ENCODE measurements at places on chromosomes 3 and 15. TPM values are rescaled to one million over a fixed set of nuclear protein-coding genes. Genes with fewer than 3 reads are reported as not detected.

CYP1A1 gene
- total RNA-seq: not detected

COL7A1 gene
- 7.2 TPM for total RNA-seq

LCTL gene
- total RNA-seq: 0.26 TPM

- no peaks in the 10 kb centered on the region for H3K4me1 ChIP-seq
- no peak for DNase-seq
- no peaks in the 10 kb centered on the region for H3K27me3 ChIP-seq
- no peak overlapping the region for H3K4me3 ChIP-seq
- H3K36me3 ChIP-seq: no peaks in the 10 kb centered on the region
Observed at GRCh38 chr3:179503640-179504039, 52.4 kb upstream of the GNB4 start.

RFT1 gene
- total RNA-seq: 24.3 TPM

ACTC1 gene
- total RNA-seq: 4.5 TPM

DNA sequence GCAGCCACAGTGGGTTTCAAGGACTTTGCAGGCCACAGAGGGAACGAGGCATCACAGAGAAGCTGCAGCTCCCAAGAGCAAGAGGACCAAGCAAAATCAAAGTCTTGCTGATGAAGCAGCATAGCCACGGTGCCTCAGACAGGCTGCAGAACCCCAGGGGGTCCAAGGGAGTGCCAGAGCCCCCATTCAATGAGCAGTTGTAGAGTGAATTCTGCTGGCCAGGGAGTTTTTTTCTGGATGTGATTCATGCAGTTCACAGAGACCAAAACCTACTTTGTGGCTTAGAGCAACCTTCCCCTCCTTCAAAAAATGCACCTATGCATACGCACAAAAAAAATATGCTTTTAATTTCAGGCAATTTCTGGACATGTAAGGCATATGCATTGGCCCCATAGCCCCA lies 409.0 kb downstream of the VPS13C start:
- H3K36me3 ChIP-seq: no peaks in the 10 kb centered on the region
- no peaks in the 10 kb centered on the region for H3K27me3 ChIP-seq
- H3K27ac ChIP-seq: no peak overlapping the region
- no peaks in the 10 kb centered on the region for H3K4me1 ChIP-seq
- peak; percentile 16 for DNase-seq

LMAN1L gene
- total RNA-seq: 0.39 TPM

DNA sequence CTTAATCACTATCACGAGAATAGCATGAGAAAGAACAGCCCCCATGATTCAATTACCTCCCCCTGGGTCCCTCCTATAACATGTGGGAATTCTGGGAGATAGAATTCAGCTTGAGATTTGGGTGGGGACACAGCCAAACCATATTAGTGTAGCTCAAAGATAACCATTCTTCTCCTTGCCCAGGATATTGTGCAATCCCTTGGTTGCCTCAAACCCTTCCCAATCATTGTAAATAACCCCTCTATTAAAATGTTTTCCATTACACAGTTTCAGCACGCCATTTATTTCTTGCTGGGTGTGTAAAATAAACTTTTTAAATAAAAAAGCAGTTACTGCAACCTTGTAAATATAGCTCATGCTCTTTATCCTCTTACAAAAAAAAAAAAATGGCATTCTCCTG lies 47.7 kb downstream of the ZNF385D start:
- no peak overlapping the region for H3K27ac ChIP-seq
- H3K36me3 ChIP-seq: no peaks in the 10 kb centered on the region
- no peaks in the 10 kb centered on the region for H3K4me1 ChIP-seq
- H3K27me3 ChIP-seq: no peaks in the 10 kb centered on the region

DNA sequence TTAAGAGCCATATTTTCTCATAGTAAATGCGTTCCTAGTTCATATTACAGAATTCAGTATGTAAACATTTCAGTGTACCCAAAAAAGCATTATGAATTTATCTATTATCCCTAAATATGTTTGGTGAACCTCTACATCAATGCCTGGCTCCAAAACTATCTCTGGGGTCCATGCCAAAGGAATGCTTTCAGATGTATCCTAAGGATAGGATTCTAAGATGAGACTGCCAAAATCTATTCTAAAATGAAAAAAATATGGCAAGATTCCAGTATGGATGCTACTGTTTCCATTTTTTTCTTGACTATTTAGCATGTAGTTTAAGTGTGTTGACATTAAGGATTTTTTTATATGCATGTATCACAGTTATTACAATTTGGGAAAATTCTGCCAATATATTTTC lies 18.8 kb downstream of the EIF5A2 start:
- DNase-seq: no peak
- no peaks in the 10 kb centered on the region for H3K4me1 ChIP-seq
- H3K36me3 ChIP-seq: no peaks in the 10 kb centered on the region
- H3K27me3 ChIP-seq: no peaks in the 10 kb centered on the region

- H3K36me3 ChIP-seq: no peaks in the 10 kb centered on the region
- H3K4me3 ChIP-seq: no peak overlapping the region
- no peaks in the 10 kb centered on the region for H3K27me3 ChIP-seq
- no peak overlapping the region for H3K27ac ChIP-seq
- no peaks in the 10 kb centered on the region for H3K4me1 ChIP-seq
- DNase-seq: no peak
Observed at GRCh38 chr15:58543664-58544335, 112.0 kb downstream of the LIPC start.

DNA sequence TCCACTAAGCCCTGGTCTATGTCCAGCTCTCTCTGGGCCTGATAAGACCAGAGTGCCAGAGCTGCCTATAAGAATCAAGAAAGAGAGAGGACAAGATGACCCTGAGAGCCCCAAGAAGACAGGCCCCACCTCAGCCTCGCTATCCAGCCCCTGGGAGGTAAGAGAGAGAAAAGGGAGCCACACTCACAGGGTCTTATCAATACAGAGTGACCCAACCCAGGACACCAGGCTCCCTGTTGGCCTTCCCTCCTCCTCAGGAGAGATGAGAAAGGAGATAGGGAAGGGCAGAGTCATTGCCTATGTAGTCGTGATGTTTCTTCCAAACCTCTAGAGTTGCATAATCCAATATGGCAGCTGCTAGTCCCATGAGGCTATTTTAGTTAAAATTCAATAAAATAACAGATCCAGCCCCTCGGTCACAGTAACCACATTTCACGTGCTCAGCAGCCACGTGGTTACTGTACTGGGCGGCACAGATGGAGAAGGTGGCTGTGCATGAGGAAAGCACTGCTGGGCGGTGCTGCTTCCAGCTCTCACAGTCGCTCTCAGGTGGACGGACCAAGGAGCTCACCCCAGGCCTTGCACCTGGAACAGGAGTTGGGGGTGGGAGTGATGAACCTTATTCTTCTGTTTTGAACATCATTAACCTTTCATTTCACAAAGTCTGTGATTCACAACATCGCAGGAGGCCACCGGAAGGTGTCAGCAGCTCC lies 525.8 kb downstream of the SHQ1 start:
- no peaks in the 10 kb centered on the region for H3K36me3 ChIP-seq
- H3K4me1 ChIP-seq: no peaks in the 10 kb centered on the region
- no peak for DNase-seq
- no peaks in the 10 kb centered on the region for H3K27me3 ChIP-seq

GRCh38 chr3:53677413-53677812 lies 168.8 kb downstream of the CHDH start:
- H3K36me3 ChIP-seq: no peaks in the 10 kb centered on the region
- peaks cover 4% of the 10 kb centered on the region for H3K4me1 ChIP-seq
- peaks cover 23% of the 10 kb centered on the region for H3K27me3 ChIP-seq
- DNase-seq: no peak
- H3K27ac ChIP-seq: no peak overlapping the region

- DNase-seq: no peak
- peaks cover 12% of the 10 kb centered on the region for H3K27me3 ChIP-seq
- H3K4me1 ChIP-seq: peaks cover 4% of the 10 kb centered on the region
- no peak overlapping the region for H3K4me3 ChIP-seq
- H3K36me3 ChIP-seq: no peaks in the 10 kb centered on the region
- H3K27ac ChIP-seq: no peak overlapping the region
Observed at GRCh38 chr3:196524527-196524926, 9.4 kb upstream of the SMCO1 start.

SLC24A5 gene
- 6.5 TPM for total RNA-seq

GRCh38 chr15:25971053-25971452 lies 107.9 kb upstream of the ATP10A start:
- H3K27me3 ChIP-seq: no peaks in the 10 kb centered on the region
- H3K4me1 ChIP-seq: no peaks in the 10 kb centered on the region
- no peak overlapping the region for H3K27ac ChIP-seq
- H3K4me3 ChIP-seq: no peak overlapping the region
- DNase-seq: no peak

DNA sequence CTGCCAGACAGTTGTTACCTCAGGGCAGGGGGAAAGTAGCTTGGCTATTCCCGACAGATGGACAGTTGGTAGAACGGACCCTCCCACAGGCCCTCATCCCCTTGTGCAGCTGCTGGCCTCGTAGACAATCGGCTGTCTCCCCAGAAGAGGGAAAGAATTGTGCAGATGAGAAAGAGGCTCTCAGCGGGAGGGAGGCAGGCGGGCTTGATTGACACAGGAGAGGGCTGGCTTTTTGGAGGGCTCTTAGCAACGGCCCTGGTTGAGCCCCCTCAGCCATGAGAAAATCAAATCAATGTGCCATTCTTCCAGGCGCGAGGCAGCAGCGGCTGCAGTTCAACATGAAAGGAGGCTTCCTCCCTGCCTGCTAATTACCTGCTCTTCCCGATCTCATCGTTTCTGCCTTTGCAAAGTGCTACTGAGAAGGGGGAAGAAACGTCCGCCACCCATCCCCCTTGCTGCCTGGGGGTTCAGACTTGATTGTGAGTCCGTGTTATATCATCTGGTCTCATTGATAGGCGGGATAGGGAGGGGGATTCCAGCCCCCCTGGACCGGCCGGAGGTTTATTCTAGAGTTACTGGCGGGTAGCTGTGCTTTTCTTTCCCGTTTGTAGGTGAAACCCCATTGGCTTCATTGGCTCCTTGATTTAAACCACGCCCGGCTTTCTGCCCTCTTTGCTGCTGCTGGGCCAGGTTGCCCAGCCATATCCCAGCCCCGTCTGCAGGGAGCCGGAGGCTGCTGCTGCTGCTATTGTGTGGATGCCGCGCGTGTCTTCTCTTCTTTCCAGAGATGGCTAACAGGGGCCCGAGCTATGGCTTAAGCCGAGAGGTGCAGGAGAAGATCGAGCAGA lies at the start of gene TAGLN3:
Gene TAGLN3 (plus strand): TSS at position 287 of the 848 bp plus-strand sequence. CDS start 501 bp downstream, at position 788.
- peak within 1 kb of the TSS; percentile 22 for H3K4me3 ChIP-seq
- H3K36me3 ChIP-seq: no peaks in the 10 kb centered on the region
- DNase-seq: no peak
- H3K27ac ChIP-seq: no peak within 1 kb of the TSS

DNA sequence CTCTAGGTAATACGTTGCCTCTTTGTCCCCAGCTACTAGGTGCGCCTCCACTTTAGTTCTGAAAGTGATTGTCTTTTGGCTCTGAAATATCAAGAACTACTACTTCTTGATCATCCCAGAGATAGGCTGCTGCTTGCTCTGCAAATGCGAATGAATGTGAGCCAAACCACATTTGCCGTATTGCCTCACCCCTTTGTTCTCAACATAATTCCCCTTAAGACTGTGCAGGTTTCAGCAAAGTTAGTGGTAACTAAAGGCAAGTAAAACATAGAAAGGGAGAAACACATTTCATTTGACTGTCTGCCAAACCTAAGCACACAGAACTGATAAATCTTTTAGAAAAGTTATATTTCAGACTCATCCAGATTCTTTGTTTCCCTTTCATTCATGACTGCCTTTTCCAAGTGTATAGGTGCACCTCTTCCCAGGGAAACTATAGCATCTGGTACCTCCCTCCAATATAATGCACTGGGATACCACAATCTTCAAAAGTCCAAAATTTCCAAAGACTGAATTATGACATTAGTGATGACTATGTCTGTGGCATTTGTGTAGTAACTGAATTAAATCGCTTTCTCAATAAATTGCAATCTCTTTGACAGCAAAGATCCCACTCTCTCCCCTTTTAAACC lies 720.6 kb upstream of the CBLB start:
- no peak overlapping the region for H3K4me3 ChIP-seq
- H3K27ac ChIP-seq: no peak overlapping the region
- H3K27me3 ChIP-seq: no peaks in the 10 kb centered on the region
- no peak for DNase-seq

CNTN6 gene
- total RNA-seq: 3.0 TPM

CCDC80 gene
- total RNA-seq: 154 TPM

DNA sequence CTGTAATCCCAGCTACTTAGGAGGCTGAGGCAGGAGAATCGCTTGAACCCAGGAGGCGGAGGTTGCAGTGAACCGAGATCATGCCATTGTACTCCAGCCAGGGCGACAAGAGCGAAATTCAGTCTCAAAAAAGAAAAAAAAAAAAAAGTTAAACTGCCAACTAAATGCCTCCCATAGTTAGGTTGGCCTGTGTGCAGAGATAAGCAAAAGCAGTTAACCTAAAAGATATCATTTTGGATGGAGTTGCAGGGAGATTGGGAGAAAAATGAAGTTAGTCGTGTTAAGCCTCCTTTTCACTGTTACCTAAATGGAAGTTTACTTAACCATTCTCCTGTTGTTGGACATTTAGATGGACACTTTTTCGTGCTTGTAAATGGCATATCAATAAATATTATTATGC lies 11.4 kb upstream of the FETUB start:
- no peaks in the 10 kb centered on the region for H3K36me3 ChIP-seq
- no peak for DNase-seq
- H3K4me1 ChIP-seq: no peaks in the 10 kb centered on the region
- no peak overlapping the region for H3K4me3 ChIP-seq
- H3K27me3 ChIP-seq: no peaks in the 10 kb centered on the region
- no peak overlapping the region for H3K27ac ChIP-seq

DNA sequence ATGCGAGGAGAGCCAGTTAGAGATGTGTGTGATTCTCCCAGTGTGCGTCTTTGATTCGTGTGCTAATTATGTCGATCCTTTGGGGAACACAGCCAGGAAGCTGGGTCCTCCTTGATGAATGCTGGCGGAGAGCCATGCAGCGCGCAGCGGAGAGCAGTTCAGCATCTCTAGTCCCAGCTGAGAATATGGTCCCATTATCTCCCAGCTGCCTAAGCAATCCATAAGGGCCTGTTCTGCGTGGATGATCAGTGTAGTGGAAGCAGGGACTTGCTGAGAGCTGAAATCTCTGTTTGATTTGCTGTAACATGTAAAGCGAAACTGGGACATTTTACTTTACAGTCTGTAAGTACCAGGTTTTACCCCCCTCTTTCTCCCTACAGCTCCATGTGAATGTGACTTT lies 412.7 kb downstream of the CNTN4 start:
- no peaks in the 10 kb centered on the region for H3K4me1 ChIP-seq
- no peaks in the 10 kb centered on the region for H3K27me3 ChIP-seq
- no peak overlapping the region for H3K27ac ChIP-seq
- peak; percentile 3 for DNase-seq

DNA sequence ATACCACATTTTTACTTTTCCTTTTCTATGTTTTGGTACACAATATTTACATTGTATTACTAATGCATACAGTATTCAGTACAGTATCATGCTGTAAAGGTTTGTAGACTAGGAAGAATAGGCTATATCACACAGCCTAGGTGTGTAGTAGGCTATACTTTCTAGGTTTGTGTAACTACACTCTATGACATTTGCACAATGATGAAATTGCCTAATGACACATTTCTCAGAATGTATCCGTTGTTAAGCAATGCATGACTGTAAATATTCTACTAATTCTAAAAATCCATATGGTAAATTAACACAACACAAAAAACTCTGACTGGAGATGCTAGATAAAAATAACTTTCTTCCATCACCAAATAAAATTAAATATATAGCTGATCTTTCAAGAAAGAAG lies 16.2 kb downstream of the NEDD4 start:
- H3K27ac ChIP-seq: no peak overlapping the region
- DNase-seq: no peak
- no peaks in the 10 kb centered on the region for H3K4me1 ChIP-seq
- no peak overlapping the region for H3K4me3 ChIP-seq

IL17RD gene
- total RNA-seq: 2.4 TPM

- H3K4me1 ChIP-seq: no peaks in the 10 kb centered on the region
- H3K4me3 ChIP-seq: no peak overlapping the region
- no peak for DNase-seq
- H3K27ac ChIP-seq: peak overlapping the region; percentile 50
- H3K27me3 ChIP-seq: no peaks in the 10 kb centered on the region
Observed at GRCh38 chr3:9970020-9970652, 16.5 kb downstream of the EMC3 start.
